ENCODE measurements at places on chromosomes 2 and 18. TPM values are rescaled to one million over a fixed set of nuclear protein-coding genes. Genes with fewer than 3 reads are reported as not detected.

CLEC4F gene
- not detected for total RNA-seq

MAP2 gene
- total RNA-seq, result 3.1 TPM

GKN1 gene
- total RNA-seq, result not detected

LYG1 gene
- 3.0 TPM for total RNA-seq

ACOXL gene
- not detected for total RNA-seq

TPO gene
- not detected for total RNA-seq

- H3K27ac ChIP-seq, result no peak overlapping the region
- H3K4me3 ChIP-seq, result no peak overlapping the region
- no peak for DNase-seq
- H3K36me3 ChIP-seq, result peaks cover 8% of the 10 kb centered on the region
- H3K27me3 ChIP-seq, result no peaks in the 10 kb centered on the region
Observed at GRCh38 chr18:49476664-49477411, 10.2 kb downstream of the C18orf32 start.

DNA sequence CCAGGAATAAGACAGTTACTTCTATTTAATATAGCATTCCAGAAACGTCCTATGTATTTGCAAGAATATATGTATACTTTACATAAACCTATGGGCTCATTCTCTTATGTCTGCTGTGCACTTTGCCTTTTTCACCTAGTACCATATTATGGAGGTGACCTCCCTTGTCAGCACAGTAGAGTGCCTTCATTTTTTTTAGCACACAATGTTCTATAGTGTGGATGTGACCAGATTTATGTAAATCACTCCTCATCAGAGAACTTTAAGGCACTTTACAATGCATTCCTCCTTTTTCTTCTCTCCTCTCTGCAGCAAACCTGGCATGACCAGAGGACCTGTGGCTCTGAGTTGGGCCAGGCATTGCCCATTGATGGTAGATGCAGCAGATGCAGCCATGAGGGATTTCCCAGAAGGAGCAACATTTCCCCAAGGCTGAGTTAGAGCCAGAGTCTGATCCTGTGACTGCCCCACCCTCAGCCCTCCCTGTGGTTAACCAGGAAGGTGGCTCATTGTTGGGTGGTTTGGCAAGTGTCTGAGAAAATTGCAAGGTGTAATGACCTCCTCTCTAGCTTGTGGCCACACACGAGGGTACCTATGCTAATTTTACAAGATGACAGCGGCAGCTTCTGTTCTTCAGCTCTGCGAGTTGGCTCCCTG, 76.5 kb upstream of the DLX2 start:
- no peak overlapping the region for H3K4me3 ChIP-seq
- no peak for DNase-seq
- no peak overlapping the region for H3K27ac ChIP-seq
- no peaks in the 10 kb centered on the region for H3K36me3 ChIP-seq
- no peaks in the 10 kb centered on the region for H3K27me3 ChIP-seq

- H3K27ac ChIP-seq, result no peak overlapping the region
- H3K36me3 ChIP-seq, result no peaks in the 10 kb centered on the region
- H3K4me1 ChIP-seq, result no peaks in the 10 kb centered on the region
- no peak overlapping the region for H3K4me3 ChIP-seq
- no peak for DNase-seq
Observed at GRCh38 chr2:113334147-113334546, 55.4 kb upstream of the PAX8 start.

- H3K36me3 ChIP-seq, result no peaks in the 10 kb centered on the region
- no peak overlapping the region for H3K4me3 ChIP-seq
- no peaks in the 10 kb centered on the region for H3K4me1 ChIP-seq
- H3K27ac ChIP-seq, result no peak overlapping the region
- no peak for DNase-seq
- peaks cover 5% of the 10 kb centered on the region for H3K27me3 ChIP-seq
Observed at GRCh38 chr2:102100371-102101096, 42.0 kb upstream of the IL1R1 start.

DNA sequence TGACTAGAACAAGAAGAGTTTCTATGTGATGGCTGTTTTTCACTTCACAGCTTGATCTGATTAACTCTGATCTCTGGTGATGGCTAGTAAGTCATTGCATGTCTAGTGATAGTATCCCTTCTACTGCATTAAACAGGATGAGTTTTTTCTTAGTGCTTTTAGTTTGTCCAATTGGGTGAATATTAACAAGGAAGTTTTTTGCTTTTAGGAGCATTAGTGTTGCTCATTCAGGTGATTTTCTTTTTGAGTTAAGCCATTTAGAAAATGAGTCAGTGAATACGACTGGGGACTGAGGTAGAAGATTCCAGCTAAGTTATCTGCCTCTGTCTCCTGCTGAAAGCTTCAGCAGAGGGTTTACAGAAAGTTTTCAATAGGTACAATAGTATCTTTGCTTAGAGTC, 306.7 kb downstream of the PIK3C3 start:
- no peaks in the 10 kb centered on the region for H3K27me3 ChIP-seq
- DNase-seq, result no peak
- H3K36me3 ChIP-seq, result no peaks in the 10 kb centered on the region
- H3K27ac ChIP-seq, result no peak overlapping the region
- no peaks in the 10 kb centered on the region for H3K4me1 ChIP-seq
- no peak overlapping the region for H3K4me3 ChIP-seq

DNA sequence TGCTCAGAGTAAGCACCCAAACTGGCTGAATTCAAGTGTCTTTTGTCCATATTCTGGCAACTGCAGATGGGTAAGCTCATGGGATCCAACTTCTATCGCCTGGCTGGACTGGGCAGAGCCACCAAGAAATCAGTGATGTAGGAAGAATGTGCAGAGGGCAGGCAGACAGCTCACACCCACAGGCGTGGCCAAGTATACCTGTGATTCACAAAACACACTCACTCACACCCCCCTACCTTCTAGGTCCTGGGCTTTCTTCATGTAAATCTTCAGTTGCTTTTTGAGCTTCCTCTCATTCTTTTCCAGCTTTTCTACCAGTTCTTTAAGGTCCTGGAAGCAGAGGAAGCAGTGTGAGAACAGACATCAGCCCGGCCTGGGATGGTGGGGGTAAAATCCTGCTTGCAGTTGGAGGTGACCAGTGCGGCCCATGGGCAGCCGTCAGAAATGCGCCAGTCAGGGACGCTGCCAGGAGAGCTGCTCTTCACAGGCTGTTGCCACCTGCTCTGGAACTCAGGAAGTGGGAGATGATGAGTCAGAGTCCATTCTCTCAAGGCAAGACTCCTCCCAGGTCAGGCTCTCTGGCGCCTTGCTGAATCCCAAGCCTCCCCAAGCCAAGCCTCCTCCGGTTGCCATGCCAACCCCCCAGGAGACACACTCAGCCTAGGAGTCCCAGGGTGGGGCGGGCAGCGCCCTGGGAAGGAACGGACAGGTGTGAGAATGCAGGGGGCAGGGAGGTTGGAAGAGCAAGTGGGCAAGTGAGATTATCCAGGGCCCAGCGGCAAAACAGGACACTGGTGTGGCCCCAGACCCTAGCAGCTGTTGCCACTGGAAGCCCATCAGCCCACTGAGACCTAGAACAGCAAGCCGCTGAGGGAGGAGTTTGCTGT, 36.2 kb upstream of the ACAA2 start:
- no peaks in the 10 kb centered on the region for H3K36me3 ChIP-seq
- no peaks in the 10 kb centered on the region for H3K4me1 ChIP-seq
- H3K27ac ChIP-seq, result no peak overlapping the region
- no peak overlapping the region for H3K4me3 ChIP-seq
- H3K27me3 ChIP-seq, result no peaks in the 10 kb centered on the region

DNA sequence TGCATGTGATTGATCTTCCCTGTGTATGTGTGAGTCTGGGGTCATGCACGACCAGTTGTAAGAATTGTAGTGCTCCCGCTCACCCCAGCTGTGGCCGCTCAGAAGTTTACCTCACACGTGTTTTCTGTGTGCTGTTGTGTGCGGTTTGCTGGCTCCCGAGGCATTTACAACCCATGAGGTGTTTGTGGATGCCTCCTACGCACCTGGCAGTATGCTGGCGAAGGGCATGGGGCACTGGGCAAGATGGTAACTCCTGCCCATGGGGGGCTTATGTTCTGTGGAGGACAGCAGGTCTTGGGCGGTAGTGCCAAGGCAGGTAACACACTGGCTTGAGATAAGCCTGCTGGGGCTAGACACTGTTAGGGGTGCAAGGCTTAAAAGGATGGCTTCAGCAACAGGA, 102.6 kb upstream of the HS6ST1 start:
- H3K4me3 ChIP-seq, result no peak overlapping the region
- H3K27me3 ChIP-seq, result no peaks in the 10 kb centered on the region
- H3K4me1 ChIP-seq, result no peaks in the 10 kb centered on the region
- no peak overlapping the region for H3K27ac ChIP-seq

- no peak overlapping the region for H3K27ac ChIP-seq
- DNase-seq, result no peak
- H3K36me3 ChIP-seq, result no peaks in the 10 kb centered on the region
- H3K4me1 ChIP-seq, result no peaks in the 10 kb centered on the region
- no peak overlapping the region for H3K4me3 ChIP-seq
- H3K27me3 ChIP-seq, result no peaks in the 10 kb centered on the region
Observed at GRCh38 chr2:94982675-94983074, 42.8 kb upstream of the MAL start.

DNA sequence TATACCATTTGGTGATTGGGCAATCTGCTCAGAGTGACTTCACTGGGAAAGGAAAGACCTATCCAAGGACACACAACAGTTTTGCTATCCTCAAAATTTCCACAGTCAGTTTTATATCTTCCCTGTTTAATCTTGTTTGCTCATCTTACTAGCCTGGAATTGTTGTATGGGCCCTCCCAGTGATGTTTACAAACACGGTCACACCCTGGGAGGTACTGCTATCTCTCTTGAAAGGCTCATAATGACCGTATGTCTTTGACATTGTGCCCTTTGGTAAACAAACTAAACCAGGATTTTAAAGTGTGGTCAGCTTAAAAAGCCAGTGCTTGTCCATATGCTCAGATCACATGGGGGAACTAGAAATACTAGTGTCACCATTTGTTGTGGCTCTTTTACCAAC, 277.0 kb downstream of the CDH2 start:
- no peak overlapping the region for H3K27ac ChIP-seq
- H3K27me3 ChIP-seq, result no peaks in the 10 kb centered on the region
- no peak for DNase-seq
- H3K36me3 ChIP-seq, result no peaks in the 10 kb centered on the region
